NCI-H226 (cell line): ENCODE measurements at places on chromosomes 1 and 21.

DNA sequence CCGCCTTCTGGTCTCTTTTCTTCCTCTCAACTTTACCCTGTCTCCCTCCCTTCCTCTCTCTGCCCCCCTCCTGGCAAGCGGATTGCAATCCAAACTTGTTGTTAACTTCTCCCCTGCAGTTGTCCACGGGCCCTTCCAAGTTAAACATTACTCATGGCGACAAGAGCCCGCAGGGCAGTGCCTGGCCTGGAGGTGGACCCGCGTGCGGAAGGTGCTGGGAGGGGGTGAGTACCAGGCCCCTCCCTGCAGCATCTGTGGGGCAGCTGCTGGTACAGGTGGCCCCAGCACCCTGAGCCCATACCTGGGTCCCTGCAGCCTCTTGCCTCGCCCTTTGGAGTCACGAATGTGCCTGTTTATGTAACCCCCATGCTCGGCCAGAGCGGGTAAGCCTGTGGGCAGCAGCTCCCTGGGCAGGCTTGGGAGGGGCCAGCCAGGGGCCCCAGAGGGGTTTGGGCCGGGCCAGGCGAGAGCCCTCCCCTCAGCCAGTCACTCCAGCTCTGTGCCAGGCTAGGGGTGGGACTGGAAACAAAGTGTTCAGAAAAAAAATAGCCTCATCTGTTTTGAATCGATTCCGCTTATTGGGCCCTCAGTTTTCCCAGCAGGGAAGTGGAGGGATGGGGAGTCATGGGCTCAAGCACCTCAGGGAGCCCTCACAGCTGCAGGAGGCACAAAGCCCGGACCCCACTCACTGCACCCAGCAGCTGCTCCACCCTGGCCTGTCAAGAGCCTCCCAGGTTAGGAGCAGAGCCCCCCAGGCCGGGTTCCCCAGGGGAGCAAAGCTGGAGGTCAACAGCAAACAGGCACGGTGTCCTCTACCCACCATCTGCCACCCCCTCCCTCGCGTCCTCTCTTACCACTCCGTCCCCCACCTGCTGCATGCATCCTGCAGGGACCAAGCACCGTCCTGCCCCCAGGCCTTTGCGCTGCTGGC lies 14.0 kb upstream of the FAAP20 start:
- DNase-seq: peak; percentile 78

DNA sequence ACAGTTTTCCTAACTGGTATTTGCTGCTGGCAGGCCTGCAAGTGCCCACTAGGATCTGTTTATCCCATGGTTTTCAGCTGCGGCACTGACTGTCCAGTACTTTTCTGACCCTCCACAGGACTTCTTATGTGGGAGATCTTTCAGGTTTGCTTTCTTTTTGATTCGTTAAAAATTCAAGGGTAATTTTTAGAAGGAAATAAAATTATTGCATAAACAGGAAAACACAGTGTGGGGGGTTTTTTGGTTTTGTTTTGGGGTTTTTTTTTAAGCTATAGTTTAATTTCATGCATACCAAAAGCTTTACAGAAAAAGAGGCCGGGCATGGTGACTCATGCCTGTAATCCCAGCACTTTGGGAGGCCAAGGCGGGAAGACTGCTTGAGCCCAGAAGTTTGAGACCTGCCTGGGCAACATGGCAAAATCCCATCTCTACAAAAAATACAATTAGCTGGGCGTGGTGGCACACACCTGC lies 3.6 kb downstream of the NIBAN1 start:
- DNase-seq: peak; percentile 51

- DNase-seq: no peak
These were observed 51.6 kb downstream of the TRMT1L start for GRCh38 chr1:185105121-185105520.

DNA sequence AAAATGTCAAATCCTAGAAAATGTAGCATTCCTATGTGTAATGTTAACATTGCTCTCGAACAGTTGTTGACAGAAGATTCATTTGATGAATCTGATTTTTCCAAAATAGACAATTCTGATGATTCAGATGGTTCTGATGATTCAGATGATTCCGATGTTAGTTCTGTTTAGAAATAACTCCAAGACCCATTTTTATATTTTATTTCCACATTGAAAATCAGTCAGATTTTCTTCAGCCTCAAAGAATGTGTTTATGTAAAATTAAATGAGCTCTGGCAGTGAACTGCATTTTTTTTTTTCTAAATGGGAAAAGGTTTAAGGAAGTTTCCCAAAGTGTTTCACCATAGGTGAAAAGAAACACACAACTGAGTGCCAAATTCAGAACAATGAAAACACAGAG lies 136.5 kb downstream of the TSEN15 start:
- DNase-seq: no peak

DNA sequence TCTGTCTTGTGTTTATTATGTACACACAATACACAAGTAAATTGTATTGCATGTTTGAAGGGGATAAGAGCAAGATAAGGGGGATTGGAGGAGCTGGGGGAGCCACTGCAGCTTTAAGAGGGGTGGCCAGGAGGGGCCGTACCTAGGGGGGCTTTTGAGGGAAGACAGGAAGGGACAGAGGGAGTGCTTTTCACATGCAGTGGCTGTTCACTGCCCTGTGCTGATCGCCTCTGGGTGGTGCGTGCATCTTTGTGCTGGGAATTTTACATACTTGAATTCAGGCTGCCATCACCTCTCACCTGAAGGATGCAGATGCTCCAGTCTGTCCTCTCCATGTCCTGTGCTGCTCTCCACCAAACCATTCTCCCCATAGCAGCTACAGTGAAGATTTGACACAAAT lies 179.5 kb downstream of the PTPRU start:
- DNase-seq: no peak

DNA sequence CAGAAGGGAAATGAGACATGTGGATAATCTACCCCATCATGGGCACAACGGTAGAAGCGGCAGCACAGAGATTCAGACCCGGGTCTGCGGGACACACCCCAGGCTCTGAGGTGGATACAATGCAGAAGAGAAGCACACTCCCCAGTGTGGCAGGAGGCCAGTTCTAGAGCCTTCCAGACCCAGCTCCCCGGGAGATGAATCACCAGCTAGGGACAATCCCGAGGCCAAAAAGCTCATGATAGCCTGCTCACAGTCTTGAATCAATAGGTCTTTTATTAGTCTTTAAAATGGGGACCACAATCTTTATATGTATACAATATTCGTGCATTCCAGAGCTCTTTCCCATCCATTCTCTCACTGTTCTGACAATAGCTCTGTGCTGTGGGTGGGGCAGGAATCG lies 57.3 kb upstream of the DIRAS3 start:
- DNase-seq: no peak

GRCh38 chr21:34810786-34811185 lies 142.0 kb downstream of the CLIC6 start:
- no peak for DNase-seq

DNA sequence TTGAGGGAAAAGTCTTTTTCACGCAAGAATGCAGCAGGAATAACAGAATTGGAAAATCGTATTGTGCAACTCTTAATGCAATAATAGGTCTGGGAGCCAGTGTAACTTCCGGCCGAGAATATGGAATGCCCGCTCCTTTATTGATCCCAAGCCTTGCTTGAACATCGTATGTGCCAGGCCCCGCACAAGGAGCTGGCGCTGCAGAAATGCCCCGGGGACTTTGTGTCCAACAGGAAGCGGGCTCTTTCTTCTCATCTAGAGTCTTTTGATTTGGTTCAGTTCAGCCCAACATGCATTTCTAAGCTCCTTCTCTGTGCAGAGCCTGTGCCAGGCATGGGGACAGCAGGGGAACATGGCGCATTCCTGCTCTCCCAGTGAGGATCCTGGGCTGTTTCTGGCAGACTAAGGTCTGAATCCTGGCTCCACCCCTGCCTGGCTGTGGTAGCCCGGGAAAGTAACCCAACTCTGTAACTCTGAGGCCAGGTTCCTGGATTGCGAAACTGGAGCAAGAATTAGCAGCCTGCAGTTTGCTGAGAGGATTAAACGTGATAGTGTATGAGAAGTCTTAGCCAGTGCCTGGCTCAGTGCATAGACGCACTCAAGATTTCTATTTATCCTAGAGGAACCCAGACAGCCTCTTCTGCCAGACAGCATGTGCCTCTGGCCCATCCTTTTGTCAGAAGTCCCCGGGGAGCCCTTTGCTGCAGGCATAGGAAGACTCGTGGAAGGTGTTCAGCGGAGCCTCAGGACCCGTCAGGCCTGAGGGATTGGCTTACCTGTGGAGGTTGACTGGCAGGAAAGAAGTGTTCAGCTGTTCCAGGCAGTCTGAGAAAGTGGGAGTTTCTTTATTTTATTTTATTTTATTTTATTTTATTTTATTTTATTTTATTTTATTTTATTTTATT lies 987 bp upstream of the CDCP2 start:
- DNase-seq: peak; percentile 67

DNA sequence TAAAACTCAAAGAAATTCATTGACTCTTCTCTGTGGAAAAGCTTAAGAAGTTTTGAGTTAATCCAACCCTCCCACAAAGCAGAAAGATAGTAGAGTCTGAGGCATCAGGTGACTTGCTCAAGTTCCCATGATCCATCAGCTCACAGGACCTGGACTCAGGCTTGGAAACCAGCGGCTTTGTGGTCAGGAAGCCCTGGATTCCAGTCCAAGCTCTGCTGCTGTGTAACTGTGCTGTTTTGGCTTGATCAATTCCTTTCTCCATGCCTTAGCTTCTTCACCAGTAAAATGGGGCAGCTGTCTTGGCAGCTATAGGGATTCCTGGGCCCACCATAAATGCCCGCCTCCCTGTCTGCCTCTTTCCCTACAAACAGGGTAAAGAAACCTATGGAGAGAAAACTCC lies 180.2 kb downstream of the HIVEP3 start:
- DNase-seq: no peak

DNA sequence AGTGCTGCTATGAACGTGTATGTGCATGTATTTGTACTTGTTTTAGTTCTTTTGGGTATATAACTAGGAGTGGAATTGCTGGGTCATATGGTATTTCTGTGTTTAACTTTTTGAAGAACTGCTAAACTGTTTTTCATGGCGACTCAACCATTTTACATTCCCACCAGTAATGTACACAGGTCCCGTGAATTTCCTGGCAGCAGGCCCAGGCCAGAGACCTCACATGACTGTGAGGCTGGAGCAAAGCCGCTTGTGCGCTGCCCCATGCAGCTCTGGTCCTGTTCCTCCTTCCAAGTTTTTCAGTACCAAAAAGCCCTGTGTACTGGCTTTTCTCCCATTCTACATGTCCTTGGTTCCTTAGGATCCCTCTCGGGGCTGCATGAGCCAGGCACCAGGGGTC lies 29.6 kb downstream of the ACOT11 start:
- no peak for DNase-seq

- DNase-seq: peak; percentile 59
These were observed 122.0 kb downstream of the SEC16B start for GRCh38 chr1:177847843-177848242.

- DNase-seq: no peak
These were observed 1326.5 kb upstream of the B3GALT2 start for GRCh38 chr1:194512957-194513356.

GRCh38 chr1:179599623-179600249 lies 8.1 kb downstream of the TDRD5 start:
- peak; percentile 22 for DNase-seq

- DNase-seq: no peak
These were observed 85.7 kb upstream of the NGF start for GRCh38 chr1:115423776-115424175.

- DNase-seq: peak; percentile 61
These were observed 19.1 kb upstream of the SLC35F3 start for GRCh38 chr1:233885196-233885920.

DNA sequence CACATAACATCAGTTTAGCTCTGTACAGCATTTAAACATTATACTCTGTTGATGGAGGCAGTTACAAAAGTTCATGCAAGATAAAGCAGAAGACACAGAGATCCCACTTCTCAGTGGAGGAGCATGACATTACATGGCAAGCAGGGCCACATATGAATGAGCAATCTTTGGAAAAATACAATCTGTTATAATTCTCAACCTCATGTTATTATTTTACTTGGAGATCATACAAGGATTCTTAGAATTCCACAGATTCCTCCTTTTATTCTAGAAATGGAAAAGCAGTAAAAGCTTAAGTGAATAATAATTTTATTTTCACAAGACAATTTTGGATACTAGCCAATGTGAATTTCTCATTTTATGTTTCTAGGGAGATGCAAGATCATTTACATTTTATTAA lies 66.6 kb downstream of the IFI44 start:
- peak; percentile 57 for DNase-seq

- peak; percentile 66 for DNase-seq
These were observed 96.3 kb downstream of the BCAR3 start for GRCh38 chr1:93585059-93585966.

- DNase-seq: peak; percentile 60
These were observed 68.9 kb downstream of the UCK2 start for GRCh38 chr1:165896277-165896676.

- DNase-seq: no peak
These were observed 75.9 kb upstream of the BMP8A start for GRCh38 chr1:39415553-39415952.

GRCh38 chr1:12555411-12556367 lies 62.3 kb downstream of the DHRS3 start:
- no peak for DNase-seq

DNA sequence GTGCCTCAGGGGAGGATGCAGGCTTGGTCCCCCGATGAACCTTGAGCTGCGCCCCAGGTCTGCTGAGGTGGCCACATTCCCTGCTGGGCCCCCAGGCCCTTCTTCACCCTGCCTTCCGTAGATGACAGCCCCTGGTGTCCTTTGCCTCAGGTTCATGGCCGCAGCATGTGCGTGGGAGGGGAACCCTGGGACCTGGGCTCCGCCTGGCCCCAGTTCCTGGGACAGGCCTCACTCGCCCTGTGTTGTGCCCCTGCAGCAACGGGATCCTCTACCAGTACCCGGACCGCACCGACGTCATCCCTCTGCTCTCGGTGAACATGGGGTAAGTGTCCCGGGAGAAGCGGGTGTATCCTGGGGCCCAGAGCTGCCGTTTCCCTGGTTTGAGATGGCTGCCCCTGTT lies 5.1 kb upstream of the SLC25A34 start:
- DNase-seq: no peak

GRCh38 chr1:88634538-88634937 lies 49.5 kb upstream of the PKN2 start:
- no peak for DNase-seq

DNA sequence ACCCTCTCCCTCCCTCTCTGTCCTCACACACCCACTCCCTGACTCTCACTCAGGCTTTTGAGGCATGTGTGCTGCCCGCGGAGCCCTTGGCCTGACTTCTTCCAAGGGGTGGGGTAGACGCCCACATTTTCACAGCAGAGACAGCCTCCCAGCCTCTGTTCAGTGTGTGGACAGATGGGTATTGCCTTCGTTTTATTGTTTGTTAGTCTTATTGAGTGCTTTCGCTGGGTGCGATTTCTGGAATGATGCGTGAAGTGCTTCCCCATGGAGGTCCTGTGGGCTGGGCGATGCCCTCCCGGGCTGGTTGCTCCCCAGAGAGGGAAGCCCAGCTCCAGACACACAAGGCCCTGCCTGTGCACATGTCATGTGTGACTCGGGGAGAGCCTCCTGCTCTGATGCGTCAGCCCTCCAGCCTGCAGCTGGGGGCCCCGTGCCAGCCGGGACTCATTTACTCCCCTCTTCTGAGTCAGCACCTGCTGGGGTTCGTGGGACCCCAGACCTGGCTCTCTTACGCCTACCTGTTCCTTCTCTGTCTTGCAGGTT lies 14.7 kb downstream of the PDXK start:
- DNase-seq: peak; percentile 63

- no peak for DNase-seq
These were observed 67.4 kb upstream of the DMRTA2 start for GRCh38 chr1:50490640-50491039.
